ENCODE measurements at places on chromosomes 4 and X.

DNA sequence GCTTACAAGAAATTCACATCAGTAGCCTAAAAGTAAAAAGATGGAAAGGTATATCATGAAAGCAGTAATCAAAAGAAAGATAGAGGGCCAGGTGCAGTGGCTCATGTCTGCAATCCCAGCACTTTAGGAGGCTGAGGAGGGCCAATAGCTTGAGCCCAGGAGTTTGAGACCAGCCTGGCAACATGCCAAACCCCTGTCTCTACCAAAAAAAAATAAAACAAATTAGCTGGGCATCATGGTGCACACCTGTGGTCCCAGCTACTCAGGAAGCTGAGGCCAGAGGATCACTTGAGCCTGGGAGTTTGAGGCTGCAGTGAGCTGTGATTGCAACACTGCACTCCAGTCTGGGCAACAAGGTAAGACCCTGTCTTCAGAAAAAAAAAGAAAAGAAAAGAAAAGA lies 55.5 kb downstream of the GSPT2 start:
- no peak for DNase-seq

GRCh38 chrX:30580641-30581040 lies 3.1 kb upstream of the TASL start:
- DNase-seq = no peak

DNA sequence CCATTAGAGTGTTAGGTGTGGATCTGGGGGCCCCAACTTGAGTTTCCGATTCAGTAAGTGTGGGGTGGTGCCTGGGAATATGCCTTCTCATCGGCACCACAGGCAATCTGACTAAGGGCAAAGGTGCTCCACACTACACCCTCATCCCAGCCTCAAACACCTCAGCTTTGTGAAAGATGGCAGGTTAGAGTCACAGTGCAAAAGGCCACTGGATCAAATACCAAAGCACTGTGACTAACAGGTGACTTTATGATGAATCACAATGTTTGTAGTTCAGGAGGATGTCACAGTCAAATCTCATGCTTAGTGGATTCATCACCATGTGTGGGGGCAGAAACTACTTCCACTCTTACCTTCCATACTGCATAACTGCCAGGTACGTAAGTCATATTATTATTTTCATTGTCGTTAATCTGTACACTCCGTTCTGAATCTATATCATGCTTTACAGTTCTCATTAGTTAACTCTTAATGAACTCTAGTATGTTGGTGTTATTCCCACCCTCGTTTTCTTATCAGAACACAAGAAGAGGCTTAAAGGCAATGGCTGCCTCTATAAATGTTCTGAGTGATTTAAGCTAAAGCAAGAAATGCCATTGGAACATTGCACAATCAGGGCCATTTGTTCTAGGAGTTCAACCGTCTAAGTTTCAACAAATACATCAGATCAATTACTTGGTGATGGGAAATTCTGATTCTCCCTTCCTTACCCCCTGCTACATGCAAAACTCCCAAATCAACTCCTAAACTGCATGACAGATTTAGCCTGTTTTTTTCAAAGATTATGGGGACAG lies 50.2 kb downstream of the PRKG2 start:
- no peak for DNase-seq

DNA sequence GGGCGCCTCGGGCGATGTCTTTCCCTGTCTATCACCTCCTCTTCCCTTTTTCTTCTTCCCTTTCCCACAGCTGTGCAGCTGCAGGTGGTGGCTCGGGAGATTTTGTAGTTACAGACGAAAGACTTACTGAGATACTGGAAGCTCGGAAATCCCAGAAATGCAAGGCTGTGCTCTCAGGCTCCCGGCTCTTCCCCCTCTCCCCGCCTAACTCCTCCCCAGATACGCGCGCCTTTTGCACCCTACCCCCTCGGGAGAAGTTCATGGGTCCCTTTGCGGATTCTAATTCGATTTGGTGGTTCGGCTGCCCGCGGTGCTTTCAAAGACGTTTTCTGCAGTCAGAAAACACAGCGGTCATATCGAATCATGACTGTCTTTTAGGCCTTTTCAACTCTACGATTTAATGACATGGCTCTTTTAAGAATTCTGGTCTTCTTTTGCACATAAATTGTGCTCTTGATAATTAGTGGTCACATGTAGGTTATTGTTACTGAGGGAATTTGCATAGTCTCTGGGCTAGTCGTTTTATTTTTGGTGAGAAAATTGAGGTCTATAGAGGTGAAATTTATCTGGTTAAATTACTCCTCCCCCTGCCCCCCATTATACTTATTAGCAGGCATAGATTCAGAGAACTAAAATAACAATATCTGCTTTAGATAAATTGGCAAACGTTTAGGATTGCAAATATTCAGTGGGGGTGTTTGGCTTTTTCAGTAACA lies 1.6 kb downstream of the SEPTIN11 start:
- DNase-seq = peak; percentile 3

- no peak for DNase-seq
Observed at GRCh38 chrX:3563451-3563850, 150.0 kb downstream of the PRKX start.

GRCh38 chr4:20493761-20494353 lies 206.4 kb upstream of the PACRGL start:
- no peak for DNase-seq

DNA sequence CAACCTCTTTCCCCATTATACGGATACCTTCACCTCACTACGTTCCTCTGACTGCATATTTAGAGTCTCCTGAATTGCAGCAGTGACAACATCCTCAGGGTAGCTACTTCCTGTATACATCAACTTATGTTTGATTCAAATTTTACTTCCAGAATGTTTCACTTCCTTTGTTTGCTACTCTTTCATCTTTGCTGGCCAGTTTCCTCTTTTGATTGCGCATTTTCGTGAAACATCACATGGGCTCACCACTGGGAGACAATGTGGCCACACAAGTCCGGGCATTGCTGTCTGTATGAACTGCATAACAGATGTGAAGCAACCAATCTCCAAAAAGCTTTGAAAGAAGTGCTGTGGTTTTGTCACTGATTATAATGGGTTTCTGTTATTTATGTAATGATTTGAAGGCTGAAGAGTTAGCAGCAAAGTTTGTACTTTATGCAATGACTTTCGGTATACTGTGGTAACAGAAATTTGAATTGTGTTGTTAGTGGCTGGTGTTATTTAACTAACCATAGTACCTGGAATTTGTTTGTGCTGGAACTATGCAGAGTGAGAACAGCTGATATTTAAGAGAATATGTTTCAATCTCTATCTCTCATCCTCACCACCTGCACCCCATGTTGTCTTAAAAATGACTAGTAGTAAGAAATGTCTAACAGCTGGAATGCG lies 7.4 kb downstream of the SNCA start:
- peak; percentile 19 for DNase-seq

GRCh38 chr4:26058537-26058936 lies 144.5 kb downstream of the SMIM20 start:
- DNase-seq = no peak

- DNase-seq = no peak
Observed at GRCh38 chrX:12954981-12955380, 19.9 kb upstream of the TMSB4X start.

DNA sequence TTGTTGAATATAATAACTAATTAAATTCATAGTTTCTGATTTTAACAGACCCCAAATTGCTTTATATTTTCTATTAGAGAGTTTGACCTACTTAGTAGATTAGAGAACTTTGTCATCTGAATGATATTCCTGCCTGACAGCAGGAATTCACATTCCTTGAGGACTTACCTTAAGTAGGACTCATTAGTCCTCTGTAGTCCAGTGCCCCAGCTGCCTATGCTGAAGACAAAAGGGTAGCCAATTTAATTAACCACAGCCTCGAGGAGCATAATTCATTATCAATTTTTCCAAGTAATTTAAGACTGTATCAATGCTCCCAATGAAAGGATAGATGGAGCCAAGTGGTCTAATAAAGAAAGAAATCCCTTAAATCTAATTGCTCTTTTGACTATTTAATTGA lies 1405.0 kb upstream of the IGFBP7 start:
- DNase-seq = no peak

- no peak for DNase-seq
Observed at GRCh38 chrX:124085063-124085462, 123.6 kb downstream of the STAG2 start.

- no peak for DNase-seq
Observed at GRCh38 chrX:13263560-13264251, 56.1 kb downstream of the ATXN3L start.

DNA sequence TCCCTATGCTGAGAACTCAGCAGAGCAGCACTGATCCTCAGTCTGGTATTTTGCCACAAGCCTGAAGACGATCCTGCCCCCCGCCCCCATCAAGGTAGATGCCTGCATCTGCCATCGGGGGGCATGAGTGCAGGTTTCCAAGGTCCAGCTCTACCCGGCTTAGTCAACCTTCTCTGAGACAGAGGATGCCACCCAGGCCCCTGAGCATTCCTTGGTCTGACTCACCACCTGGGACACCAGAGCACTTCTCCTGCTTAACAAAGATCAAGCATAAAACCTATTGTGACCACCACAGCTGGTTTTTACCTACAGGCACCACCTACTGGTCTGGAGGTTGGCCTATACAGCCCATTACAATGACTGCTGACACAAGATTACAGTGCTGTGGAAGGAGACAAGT lies 1168.1 kb downstream of the PCDH19 start:
- no peak for DNase-seq
